Suppressor macrophage treated with lipopolysaccharide for 1 hour (primary cell): ENCODE measurements at places on chromosomes 6 and 20.
A peak's percentile ranks its signal among the peaks of the same experiment; 100 is the strongest.

GRCh38 chr20:4069751-4070150, 54.4 kb upstream of the RNF24 start:
- DNase-seq = peak; percentile 59

- DNase-seq = no peak
These were observed 292.6 kb downstream of the CLVS2 start for GRCh38 chr6:123288649-123289048.

DNA sequence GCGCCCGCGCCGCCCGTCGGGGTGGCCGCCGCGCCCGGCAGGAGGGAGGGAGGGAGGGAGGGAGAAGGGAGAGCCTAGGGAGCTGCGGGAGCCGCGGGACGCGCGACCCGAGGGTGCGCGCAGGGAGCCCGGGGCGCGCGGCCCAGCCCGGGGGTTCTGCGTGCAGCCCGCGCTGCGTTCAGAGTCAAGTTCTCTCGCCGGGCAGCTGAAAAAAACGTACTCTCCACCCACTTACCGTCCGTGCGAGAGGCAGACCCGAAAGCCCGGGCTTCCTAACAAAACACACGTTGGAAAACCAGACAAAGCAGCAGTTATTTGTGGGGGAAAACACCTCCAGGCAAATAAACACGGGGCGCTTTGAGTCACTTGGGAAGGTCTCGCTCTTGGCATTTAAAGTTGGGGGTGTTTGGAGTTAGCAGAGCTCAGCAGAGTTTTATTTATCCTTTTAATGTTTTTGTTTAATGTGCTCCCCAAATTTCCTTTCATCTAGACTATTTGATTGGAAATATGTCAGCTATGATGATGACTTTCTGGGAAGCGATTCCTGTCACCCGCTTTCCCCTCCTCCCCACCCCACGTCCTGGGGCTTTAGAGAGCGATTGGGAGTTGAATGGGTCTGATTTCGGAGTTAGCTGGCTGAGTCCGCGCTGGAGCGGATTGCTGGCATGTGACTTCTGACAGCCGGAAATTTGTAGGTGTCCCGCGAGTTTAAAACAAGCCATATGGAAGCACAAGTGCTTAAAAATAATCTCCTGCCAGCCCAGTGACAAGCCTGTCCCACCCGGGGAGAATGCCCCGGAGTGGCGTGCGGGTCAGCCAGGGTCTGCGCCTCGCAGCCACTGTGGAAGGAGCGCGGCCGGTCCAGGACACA, 1.1 kb downstream of the ESR1 start:
- peak; percentile 27 for DNase-seq

DNA sequence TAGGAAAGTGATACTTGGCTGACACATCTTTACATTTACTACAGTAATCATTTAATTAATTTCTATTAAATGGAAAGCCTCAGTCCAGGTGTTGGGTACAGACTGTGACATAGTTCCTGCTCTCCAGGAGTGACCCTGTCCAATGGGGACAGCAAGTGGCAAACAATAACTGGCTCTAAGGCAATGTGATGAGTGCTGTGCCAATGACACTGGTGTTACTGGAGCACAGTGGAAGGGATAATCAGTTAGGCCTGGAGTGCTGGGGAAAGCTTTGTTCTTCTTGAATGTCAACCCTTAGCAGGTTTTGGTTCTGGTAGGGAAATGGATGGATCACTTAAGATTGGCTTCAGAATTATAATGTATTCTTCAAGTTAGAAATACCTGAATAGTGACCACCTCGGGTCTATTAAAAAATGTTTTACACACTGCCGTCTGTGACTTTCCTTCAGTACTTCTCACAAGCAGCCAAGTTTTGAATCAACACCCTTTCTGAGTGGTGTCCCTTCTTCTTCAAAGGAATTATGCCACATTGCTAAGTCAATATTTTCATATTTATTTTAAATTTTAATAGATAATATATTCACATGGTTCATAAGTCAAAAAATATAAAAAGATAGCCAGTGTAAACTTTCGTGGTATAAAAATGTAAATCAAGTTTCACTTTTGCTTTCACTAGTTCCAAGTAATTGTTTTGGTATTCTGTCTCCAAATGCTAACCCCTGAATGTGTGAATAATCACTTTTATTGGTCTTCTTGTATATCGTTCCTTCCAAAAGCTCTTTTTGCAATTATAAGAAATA, 9.6 kb downstream of the CMTR1 start:
- peak; percentile 15 for DNase-seq

GRCh38 chr20:48844996-48845395, 17.2 kb upstream of the PREX1 start:
- DNase-seq = peak; percentile 67

GRCh38 chr6:1105833-1106400, 206.0 kb upstream of the FOXQ1 start:
- no peak for DNase-seq

- DNase-seq = no peak
These were observed 708.9 kb upstream of the NRSN1 start for GRCh38 chr6:23417133-23417532.

DNA sequence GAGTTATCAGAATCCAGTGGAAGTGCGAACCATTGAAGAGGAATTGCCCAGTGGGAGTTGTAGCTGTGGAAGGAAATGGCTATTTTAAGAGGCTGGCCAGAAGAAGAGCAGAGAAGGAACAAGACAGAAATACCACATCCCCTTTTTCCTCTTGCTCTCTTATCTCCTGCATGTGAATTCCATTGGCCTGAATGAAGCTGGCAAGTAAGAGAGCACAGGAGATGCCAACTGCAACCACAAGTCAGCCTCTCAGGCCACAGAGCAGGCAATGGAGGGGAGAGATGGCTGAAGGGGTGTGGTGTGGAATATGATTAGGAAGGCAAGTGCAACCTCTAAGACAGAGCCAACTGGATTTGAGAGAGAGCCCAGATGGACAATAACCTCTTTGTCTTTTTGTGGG, 362.7 kb upstream of the IMPG1 start:
- no peak for DNase-seq

GRCh38 chr20:44527716-44528199, 5.9 kb upstream of the SERINC3 start:
- DNase-seq = no peak

GRCh38 chr6:150430815-150431214, 62.0 kb downstream of the IYD start:
- no peak for DNase-seq

GRCh38 chr20:39944861-39945260, 744.2 kb downstream of the MAFB start:
- no peak for DNase-seq

- no peak for DNase-seq
These were observed 37.2 kb upstream of the MYLK2 start for GRCh38 chr20:31781945-31782344.

GRCh38 chr6:29611426-29611825, 21.6 kb downstream of the GABBR1 start:
- no peak for DNase-seq

- no peak for DNase-seq
These were observed 343.2 kb upstream of the SULF2 start for GRCh38 chr20:48128436-48128835.

GRCh38 chr6:16789329-16790038, 28.2 kb upstream of the ATXN1 start:
- peak; percentile 48 for DNase-seq

DNA sequence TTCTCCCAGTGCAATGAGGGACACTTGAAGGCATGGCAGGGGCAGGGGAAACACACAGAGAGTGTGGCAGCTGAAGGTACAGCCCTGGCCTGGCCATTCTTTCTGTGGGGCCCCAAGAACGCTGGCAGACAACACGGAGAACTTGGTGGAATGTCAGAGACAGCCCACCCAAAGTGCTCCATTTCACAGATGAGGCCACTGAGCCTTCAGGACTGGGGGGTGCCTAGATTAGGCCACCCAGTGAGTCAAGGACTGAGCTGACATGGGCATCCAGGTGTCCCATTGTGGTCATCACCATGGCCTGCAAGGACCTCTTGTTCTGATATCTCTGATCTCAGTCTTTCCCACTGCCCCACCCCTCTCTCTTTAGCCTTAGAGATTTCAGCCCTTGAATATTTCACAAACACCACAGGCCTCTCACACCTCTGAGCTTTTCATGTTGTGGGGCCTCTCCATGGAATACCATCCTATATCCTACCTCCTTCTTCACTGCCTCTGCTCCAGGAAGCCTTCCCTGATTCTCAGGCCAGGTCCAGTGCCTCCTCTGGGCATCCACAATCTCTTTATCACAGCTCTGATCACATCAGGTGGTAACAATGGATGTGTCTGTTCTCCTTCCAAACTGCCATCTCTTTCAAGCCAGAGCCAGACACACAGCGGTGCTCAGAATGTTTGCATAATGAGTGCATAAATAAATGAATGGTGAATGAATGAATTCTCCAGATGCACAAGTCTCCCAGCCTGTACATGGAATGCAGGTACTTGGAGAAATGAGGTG, 2.0 kb upstream of the RSPO4 start:
- DNase-seq = no peak

DNA sequence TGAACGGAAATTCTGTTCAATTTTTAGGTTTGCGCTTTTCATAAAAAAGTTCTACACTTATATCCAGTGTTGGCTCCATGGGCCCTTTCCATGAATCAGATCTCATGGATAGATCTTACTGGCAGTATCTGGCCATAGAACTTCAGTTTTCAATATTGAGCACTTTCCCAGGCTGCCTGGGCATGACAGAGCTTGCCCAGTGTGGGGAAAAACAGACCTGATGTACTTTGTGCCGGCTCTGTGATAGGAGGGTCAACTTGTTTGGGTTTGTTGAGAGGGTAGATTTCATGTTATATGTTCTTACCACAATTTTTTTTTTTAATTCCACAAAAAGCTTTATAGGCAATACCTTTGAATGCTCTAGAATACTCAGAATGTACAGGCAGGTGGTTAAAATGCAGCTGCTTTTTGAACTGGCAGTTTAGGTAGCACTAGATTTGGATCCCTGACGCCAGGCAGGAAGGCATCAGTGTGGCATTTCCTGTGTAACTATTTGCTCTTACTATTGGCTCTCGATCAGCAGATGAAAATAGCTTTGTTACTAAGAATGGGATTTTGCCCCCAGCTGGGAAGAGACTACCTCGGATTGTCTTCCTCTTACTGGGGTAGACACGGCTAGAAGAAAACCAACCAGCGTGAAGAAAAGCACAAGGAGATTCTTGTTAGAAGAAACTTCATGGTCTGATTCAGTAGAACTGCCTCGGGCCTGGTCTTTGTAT, 404.9 kb upstream of the SOX4 start:
- no peak for DNase-seq
